ENCODE measurements at places on chromosomes 2 and 18. TPM values are rescaled to one million over a fixed set of nuclear protein-coding genes. Genes with fewer than 3 reads are reported as not detected.

DNA sequence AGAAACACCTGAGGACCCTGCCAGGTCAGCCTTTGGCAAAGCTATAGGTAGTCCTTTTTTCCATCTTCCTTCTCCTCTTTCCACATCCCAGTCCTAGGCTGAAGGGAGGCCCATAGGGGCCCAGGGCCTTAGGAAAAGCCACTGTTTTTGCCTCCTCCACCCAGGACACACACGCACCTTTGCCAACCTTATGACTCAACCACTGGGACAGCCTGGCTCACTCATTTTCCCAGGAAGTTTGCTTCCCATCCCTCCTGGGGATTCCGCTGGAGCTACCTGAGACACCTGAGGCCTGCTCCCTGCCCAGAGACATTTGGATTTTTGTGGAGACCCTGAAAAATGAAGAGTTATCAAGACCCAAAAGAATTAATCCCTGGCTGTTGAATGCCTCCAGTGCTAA, 273.4 kb upstream of the SIX2 start:
- DNase-seq, result no peak

DNA sequence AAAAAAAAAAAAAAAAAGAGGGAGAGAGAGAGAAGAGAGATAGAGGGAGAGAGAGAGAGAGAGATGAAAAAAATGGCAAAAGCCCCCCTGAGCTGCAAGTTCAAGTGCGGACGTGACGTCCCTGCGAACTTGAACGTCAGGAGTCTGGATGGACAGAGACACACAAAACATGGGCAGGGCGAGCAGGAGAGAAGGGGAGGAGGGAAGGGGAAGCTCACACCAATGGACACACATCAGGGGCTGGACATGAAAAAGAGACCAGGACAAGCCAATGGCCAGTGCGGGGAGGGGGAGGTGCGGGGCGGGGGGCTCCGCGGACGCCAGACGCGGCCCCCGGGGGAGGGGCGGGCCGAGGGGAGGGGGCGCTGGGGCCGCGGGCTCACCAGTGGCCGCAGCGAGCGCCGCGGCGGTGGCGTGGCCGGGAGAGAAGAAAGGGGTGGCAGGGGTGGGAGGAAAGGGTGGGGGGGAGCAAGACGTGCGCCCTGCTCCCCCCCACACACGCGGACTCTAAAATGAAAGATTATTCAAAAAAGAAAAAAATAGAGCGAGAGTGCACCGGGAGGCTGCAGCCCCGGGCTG, at the start of gene BCL11A:
Gene BCL11A, minus strand, starts transcription at position 160 of the 579 bp plus-strand sequence. CDS start 384 bp downstream, outside the sequence.
- DNase-seq, result peak; percentile 62

Gene C2orf15
- 11.3 TPM for total RNA-seq

Gene MFSD2B
- total RNA-seq, result 0.48 TPM

DNA sequence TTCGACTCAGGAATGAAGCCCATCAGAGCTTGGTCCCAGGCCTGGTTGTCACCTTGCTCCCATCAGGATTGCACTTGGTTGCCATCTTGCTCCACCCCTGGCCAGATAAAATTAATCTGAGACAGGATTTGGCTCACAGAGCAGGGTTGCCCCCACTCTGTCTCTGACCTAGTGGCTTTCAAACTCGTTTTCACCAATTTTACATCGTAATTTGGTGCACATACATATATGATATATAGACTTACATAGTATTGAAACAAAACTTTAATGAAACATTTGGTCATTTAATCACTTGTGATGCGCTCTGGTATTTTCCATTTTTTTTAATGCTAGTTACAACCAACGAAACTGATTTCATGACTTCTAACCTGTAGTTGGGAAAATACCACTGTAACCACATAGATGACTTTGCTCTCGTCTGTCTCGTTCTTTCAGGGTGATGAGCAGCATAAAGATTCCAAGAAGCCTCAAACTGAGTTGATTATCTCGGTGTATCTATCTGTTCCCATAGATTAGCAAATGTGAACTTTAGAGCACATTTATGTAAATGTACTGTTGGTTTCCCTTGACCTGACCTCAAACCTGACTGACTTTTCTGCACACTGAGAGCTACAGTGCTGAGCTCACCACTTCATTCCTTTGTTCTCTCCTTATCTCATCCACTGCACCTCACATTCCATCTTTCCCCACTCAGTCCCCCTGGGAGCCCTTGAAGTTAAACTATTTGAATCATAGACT, 30.5 kb upstream of the PLB1 start:
- peak; percentile 36 for DNase-seq

DNA sequence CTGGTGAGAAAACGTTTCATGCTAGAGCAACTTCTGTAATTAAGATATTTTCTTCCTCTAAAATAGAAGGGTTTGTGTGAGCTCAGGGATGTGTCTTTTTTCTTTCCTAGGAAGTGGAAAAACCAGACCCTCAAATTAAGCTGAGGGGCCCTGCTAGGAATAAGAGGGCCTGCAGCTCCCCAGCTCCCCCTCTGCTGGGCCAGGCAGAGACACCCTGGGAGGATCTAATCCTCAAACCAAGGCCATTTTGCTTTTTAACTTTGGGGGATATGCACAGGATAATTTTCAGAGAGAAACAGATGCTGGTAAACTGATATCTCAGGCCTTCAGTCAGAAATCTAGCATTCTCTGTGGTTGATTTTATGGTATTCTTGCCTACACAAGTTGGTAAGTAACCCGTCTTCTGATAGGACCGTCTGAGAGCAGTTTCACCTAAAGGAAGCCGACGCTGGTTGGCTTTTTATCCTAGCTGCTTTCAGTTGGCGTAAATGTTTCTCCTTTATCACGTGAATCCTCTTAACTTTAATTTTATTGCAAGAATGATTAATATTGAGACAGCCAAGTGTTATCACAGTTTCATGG, 34.8 kb downstream of the SNTG2 start:
- no peak for DNase-seq

Gene TACR1
- 0.07 TPM for total RNA-seq

GRCh38 chr18:23154823-23155500, 19.7 kb downstream of the CABLES1 start:
- no peak for DNase-seq

GRCh38 chr2:222670191-222671038, 1.0 kb upstream of the MOGAT1 start:
- no peak for DNase-seq

- DNase-seq, result peak; percentile 72
These were observed at the start of gene SNED1 for GRCh38 chr2:240997856-240998705. TSS of gene SNED1 (plus strand) at chr2:240998618. CDS start at chr2:240998838, 220 bp downstream.

DNA sequence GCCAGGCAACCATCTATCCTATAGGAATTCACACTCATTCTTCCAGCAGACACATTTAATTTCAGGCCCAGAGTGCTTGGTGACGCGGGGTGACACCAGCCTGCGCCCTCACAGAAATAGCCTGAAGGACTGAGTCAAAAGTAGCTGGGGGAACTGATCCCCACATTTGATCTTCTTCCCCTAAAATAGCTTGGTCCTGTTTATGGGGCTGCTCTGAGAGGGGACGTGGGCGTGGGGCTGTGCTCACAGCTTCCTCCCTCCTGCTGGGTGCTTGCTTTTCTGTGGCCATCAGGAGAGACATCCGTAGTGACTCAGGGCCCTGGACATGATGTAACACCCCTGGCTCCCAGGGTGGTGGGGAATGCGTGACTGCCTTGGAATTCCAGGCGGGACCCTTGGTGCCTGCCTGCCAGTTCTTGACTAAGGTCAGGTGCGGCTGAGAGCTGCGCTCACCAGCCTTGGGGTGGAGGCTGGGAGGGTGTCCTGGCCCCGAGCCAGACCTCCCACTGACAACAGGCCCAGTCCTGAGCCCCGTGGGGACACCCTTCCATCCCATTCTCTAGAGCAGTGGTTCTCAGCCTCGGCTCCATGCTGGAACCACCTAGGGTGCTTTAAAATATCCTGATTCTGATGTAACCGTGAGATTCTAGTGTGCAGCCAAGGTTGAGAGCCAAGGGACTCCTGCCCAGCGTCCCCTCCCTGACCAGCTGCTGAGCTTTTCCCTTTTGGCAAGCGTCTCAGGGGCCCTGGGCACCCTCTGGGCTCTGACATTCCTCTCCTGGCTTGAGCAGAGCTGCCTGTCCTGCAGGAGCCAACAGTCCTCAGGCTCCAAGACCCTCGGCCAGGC, 47.4 kb upstream of the SMAD7 start:
- DNase-seq, result peak; percentile 67

- DNase-seq, result no peak
These were observed 29.5 kb downstream of the RNF144A start for GRCh38 chr2:6946722-6947121.

Gene RBKS
- 7.1 TPM for total RNA-seq

DNA sequence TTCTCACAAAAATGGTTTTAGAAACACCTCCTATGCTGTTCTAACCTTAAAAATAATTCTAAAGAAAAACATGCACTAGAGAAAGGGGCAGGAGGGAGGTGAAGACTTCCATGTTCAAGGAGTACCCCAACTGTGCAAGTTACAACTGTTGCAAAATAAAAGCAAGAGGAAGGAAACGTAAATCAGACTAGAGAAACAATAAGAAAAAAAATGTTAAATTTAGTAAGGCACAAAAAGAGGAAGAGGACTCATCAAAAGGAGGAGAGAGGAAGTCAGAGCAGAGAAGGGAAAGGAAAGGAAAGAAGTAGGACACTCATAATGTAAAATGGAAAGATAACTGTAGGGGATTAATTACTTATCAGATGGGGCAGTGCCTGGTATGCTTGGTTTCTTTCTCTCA, 34.1 kb downstream of the RAPH1 start:
- DNase-seq, result no peak

Measured in Caco-2 (cell line).